ENCODE measurements at places on chromosomes 13 and 19.

GRCh38 chr19:12793290-12794195, 2.3 kb downstream of the JUNB start:
- DNase-seq, result peak; percentile 97

GRCh38 chr13:86757236-86757978, 913.8 kb upstream of the SLITRK5 start:
- DNase-seq, result peak; percentile 72

DNA sequence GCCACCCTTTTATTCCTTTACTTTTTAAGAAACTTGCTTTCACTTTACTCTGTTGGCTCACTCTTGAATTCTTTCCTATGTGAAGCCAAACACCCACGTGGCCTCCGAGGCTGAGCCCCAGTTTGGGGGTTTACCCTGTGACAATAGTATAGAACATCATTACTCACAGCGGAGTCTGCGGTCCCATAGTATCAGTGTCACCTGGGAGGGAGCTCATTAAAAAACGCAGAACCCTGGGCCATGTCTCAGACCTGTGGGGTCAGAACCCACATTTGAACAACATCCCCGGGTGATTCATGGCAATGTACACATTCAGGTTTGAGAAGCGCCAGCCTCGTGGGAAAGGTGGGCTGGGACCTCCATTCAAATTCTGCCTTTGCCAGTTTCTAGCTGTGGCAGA, 36.0 kb upstream of the UBL3 start:
- DNase-seq, result peak; percentile 78

DNA sequence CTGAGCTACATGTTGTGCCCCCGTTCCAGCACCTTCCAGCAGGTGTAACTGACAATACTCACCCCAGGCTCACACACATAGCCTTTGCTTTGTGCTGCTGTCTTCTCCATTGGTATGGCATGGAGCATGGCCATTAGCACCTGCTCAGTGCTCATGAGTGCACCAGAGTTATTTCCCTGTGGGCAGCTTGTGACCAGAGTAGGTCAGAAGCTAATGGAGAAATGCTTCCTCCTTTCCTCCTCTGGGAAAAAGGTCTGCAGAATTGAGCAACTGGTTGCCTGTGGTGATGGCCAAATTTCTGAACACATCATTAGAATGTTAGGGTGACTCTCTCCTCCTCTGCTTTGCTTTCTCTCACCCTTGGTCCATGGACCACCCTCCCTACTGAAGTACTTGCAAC, 344.5 kb upstream of the TMTC4 start:
- DNase-seq, result no peak

DNA sequence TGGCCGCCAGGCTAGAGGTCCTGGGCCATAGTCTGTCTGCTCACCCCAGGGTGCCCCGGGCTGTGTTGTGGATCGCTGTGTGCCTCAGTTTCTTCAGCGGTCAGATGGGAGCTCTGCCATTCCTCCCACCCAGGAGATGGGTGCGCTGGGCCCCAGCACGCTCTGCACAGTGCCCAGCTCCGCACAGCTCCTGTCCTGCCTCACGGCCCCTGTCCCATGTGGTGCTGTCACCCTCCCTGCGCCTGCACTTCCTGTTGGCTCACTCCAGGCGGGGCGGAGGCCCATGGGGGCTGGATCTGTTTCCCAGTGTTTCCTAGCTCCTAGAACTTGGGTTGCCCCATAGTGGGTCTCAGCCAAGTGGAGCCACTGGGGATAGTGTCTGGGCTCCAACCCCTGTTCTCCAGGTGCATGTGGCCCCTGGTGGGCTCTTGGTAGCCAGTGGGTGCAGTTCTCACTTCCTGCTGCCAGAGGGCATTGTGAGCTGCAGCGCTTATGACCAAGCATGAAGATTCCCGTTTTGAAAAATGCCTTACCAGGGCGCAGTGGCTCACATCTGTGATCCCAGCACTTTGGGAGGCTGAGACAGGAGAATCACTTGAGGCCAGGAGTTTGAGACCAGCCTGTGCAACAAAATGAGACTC, 69.8 kb downstream of the KDM4B start:
- DNase-seq, result no peak

- no peak for DNase-seq
These were observed 276.4 kb upstream of the EDNRB start for GRCh38 chr13:78194904-78195639.

- no peak for DNase-seq
These were observed 4.9 kb downstream of the KBTBD6 start for GRCh38 chr13:41127701-41128100.

DNA sequence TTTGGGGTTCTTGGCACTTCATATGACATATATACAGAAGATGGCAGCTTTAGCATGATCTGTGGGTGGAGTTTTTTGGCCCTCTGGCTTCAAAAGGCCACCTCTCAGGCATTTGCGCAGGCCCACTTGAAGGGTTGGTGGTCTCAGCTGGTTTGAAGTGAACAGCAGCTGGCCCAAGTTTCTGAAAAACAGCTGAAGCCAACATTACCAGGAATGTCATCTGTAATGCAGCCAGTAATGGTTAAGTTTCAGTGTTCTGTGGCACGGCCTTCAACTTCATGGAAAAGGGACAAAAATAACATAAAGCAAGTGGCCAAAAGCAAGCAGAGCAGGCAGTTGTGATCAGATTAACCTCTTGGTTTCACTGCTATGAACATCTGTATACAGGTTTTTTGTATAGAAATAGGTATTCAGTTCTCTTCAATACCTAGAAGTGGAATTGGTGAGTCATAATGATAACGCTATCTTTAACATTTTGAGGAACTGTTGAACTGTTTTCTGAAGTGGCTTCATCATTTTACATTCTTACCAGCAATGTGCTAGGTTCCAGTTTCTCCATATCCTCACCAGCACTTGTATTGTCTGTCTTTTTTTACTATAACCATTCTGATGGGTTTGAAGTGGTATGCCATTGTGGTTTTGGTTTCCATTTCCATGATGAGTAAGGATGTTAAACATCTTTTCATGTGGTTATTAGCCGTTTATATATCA, 245.4 kb downstream of the SHISA2 start:
- no peak for DNase-seq

DNA sequence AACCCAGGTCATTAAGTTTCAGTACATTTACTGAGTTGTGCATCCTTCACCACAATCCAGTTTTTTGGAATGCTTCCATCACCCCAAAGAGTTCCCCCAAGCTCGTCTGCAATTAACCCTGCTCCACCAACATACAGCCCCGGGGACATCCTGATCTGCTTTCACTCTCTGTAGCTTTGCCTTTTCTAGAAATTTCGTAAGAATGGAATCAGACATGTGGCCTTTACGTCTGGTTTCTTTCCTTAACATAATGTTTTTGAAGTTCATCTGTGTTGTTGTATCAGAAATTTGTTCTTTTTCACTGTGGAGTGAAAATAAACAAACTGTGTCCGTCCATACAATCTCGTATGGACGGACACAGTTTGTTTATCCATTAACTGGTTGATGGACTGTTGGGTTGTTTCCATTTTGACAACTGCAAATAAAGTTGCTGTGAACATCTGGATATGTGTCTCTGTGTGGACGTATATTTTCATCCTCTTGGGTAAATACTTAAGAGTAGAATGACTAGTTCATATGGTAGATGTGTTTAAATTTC, 2.9 kb downstream of the KLHL26 start:
- no peak for DNase-seq

GRCh38 chr19:40057166-40057565, 1.1 kb upstream of the ZNF780B start:
- DNase-seq, result no peak

- no peak for DNase-seq
These were observed 247.0 kb downstream of the GPC6 start for GRCh38 chr13:93473441-93474270.

DNA sequence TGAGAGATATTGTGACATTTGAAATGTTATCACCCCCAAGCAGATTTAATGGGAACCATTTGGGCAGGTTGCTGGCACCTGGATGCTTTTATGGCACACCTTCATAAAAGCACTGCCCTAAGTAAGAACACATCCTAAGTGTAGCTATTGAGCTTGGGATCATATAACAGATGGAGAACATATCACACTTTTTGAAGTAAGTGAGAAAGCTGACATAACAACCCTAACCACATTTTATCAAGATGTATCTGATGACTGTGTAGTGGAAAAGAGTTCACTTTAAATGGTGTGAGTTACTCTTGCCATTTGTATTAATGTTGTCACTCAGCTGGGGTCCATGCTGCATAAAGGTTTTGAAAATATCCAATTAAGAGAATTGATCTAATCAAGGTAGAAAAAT, 287.9 kb downstream of the DCLK1 start:
- DNase-seq, result no peak

DNA sequence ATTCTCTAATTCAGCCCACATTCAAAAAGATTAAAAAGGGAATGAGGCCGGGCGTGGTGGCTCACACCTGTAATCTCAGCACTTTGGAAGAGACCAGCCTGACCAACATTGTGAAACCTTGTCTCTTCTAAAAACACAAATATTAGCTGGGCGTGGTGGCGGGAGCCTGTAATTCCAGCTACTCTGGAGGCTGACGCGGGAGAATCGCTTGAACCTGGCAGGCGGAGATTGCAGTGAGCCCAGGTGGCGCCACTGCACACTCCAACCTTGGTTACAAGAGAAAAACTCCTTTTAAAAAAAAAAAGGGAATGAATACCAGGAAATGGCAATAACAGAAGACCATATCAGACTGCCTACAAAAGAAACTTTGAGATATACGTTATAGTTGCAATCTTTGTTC, 1244.5 kb downstream of the PCDH9 start:
- DNase-seq, result no peak

GRCh38 chr13:98648686-98649085, 71.8 kb upstream of the STK24 start:
- DNase-seq, result no peak

GRCh38 chr13:102291587-102292218, 110.1 kb downstream of the FGF14 start:
- DNase-seq, result no peak

- DNase-seq, result no peak
These were observed 77.6 kb downstream of the LRCH1 start for GRCh38 chr13:46630431-46631178.

GRCh38 chr19:30932854-30933253, 416.4 kb downstream of the TSHZ3 start:
- DNase-seq, result no peak

- DNase-seq, result no peak
These were observed 527.1 kb downstream of the FGF9 start for GRCh38 chr13:22198001-22198400.

- DNase-seq, result no peak
These were observed 494.9 kb downstream of the FOXO1 start for GRCh38 chr13:40171566-40171965.

- no peak for DNase-seq
These were observed 1449.8 kb upstream of the MIR17HG start for GRCh38 chr13:89897681-89898080.

DNA sequence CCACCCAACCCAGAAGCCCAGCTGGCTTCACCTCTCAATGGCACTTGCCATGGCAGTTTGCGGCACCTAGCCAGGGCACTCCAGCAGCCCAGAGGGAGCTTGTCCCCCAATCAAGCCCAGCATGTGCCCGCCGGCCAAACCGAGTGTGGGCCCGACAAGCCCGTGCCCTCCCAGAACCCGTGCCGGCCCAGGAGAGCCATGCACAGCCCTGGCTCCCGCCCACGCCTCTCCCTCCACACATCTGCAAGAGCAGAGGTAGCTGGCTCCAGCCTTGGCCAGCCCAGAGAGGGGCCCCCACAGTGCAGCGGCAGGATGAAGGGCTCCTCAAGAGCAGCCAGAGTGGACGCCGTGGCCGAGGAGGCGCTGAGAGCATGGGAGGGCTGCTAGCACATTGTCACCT, 2278.0 kb upstream of the PCDH20 start:
- DNase-seq, result no peak

DNA sequence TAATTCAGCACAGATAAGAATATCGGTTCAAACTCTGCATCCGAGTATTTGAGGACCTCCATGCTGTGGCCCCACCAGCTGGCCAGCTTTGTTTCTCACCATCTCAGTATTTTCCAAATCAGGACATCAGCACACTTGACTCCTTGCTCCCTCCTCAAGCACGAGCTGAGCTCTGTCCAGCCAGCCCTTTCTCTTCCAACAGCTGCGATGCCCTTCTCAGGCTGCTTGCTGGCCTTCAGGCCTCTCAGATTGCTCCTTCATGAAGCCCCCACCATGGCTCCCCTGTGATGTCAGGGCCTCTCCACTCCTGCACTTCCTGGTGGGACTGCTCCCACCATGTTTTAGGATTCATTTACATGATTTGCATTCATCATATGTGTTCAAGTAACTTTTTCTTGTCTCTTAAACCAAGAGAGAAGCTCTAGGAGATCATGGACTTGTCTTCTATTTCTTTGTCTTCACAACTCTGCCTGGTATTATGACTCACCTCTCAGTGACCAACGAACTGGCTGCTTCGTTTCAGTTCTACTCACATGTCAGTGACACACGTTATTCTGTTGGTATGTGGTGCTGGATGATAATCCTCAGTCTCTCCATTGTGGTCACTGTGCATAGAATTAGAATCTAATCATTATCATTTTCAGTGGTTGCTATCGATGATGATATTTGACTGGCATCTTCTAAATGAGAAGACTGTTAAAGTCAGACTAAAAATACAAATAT, 471.7 kb downstream of the EFNB2 start:
- no peak for DNase-seq

GRCh38 chr13:102039264-102039663, 362.6 kb downstream of the FGF14 start:
- no peak for DNase-seq

DNA sequence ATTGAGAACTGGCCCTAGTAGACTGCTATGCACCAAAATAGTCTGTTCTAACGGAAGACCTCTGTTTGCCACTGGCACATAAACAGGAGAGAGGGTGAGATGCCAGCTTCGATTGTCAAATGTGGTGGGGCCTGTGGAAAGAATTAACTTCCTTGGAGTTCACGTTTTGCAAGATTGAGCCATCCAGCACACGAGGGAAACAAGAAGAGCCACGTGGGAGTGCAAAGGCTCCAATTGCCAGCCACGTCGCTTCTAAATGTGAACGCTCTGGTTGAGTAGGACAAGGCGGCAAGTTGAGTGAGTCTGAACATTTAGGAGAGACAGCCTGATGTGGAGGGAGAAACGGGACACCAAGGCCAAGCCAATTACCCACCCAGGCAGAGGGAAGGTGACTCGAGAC, 409.1 kb downstream of the FGF9 start:
- DNase-seq, result no peak

DNA sequence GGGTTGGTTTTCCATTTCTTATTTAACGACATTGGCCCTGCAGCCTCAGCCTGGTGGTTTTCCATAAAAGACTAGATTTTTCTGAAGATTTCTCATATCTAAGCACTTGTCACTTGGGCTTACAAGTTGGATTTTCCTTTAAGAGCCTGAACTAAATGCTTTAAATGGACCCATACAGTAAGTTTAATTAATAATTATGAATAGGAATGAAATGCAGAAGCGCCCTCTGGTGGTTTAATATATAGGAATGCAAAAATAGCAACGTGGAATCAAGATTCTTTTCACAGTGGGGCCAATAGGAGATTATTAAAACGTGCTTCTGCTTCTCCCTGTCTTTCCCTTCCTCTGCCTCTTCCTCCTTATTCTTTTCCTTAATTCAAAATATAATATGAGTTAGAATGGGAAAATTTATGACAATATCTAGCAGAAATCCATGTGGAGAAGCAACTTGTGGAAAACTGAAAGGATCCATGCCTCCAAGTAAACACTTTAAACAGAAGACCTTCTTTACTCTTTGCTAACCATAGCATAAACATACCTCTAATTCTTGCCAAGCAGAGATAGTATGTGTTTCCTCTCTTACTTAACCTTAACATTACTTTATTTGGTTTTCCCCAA, 324.0 kb downstream of the GPC5 start:
- DNase-seq, result no peak

Data from activated effector memory CD4-positive, alpha-beta T cell treated with anti-CD3 and anti-CD28 coated beads, Interleukin-2, amount 50 U/mL, for 16 hours (primary cell).